ENCODE measurements at places on chromosomes 3 and 15.

DNA sequence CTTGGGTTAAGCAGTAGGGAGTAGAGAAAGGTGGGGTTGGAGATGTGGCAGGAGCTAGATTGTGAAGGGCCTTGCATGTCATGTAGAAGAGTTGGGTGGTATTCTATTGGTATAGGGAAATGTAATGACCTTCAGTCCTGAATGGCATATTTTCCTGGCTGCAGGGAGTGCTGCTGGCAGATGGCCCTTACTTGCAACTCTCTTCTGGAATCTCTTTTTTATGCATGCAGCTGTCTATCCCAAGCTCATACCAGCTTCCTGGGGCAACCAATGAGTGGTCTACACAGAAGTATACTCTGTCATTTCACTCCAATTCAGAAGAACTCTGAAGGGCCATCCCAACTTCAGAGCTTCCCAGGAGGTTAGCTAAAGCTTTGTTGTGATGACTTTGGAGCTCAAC is 144.7 kb upstream of the ANKRD28 start:
- no peak for DNase-seq

DNA sequence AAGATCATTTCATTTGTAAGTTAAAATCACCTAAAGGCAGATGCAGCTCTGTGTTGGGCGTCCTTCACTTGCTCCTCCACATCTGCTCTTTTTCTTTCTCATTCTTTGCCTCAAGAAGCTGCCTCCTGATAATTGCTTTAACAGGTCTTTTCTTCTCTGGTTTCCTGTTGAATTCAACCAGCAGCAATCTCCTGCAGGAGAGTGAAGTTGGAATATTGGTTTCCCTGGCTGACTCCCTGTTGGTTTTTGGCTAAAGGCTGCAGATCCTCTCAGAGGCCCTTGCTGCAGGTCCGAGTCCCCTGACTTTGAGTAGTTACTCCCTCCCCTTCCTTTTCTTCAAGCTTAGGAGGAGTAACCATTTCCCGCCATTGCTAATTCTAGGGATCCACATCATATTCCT is 4.2 kb downstream of the TP63 start:
- DNase-seq, result no peak

- no peak for DNase-seq
Measured at GRCh38 chr3:54771050-54771449, 156.8 kb downstream of the LRTM1 start.

DNA sequence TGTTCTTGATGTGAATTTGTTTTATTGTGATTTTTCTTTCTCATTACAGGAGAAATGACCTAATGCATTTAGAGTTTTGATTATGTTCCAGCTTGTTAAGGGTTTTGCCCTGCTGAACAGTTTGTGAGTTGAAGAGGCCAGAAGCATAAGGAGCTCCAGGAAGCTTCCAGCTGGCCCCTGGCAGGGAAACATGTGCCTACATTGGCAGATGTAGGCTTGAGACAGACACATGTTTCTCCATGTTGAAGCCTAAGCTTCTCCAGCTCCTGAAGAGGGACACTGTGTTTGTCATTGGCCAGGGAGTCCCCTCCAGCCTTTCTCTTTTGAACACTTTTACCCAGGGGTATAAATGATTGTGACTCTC is 88.4 kb downstream of the ASB7 start:
- DNase-seq, result no peak

DNA sequence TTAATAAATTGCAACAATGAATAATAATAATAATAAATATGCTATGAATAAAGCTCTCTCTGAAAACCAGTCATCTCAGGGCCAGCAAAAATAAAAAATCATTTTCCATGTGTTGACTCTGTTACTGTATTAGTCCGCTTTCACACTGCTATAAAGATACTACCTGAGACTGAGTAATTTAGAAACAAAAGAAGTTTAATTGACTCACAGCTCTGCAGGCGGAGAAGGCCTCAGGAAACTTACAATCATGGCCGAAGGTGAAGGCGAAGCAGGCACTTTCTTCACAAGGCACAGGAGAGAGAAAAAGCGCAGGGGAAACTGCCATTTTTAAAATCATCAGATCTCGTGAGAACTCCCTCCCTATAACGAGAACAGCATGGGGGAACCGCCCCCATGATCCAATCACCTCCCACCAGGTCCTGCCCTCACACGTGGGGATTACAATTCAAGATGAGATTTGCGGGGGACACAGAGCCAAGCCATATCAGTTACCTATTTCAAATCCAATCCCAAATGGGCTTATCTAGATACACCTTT is 224.1 kb downstream of the IGSF11 start:
- no peak for DNase-seq

DNA sequence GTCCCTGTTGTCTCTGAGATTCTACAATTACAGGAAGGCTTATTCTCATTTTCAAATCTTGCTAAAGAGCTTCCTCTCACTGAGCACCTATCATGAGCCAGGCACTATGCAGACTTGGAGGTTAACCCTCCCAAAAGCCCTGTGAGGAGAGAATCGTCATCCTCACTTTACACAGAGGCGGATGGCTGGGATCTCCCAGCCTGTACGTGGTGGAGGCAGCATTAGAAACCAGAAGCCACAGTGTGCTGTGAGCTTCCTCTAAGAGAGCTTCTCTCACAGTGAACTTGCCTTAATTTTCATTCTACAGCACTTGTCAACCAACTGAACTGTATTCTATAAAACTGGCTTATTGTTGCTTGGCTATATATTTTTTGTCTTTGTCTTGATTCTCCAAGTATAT is 6.1 kb upstream of the DGKG start:
- DNase-seq, result no peak

DNA sequence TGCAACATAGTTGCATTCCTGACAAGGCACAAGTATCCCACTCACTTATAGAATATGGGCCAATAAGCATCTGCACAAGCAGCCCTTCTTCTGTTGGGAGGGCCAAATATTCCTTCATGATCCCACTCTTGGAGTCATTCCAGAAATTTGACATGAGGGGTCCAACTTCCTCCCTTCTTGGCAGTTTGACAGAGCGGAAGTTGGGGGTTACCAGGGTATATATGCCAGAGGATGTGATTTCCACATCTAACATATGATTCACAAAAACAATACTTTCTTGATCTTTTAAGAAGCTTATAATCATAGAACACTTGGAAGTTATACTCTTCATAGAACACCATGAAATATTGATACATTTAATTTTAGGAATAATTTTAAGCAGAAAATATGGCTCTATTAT is 100.9 kb upstream of the CRBN start:
- DNase-seq, result no peak

DNA sequence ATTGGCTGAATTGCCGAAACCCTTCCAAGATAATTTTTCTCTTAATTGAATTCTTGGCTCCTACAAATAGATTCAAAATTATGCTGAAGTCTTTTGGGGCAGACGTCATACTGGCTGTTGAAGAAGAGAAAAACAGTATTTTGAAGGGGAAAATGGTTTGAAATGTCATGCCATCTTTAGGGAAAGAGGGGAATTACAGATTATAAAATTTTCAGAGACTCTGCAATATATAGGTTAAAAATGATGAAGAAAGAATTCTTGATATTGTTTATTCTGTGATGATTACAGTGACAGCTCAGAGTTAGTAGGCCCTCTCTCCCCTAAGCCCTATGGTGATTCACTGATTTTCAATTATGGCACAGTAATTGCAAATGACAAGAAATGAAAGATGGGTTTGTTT is 86.1 kb downstream of the CGNL1 start:
- no peak for DNase-seq

DNA sequence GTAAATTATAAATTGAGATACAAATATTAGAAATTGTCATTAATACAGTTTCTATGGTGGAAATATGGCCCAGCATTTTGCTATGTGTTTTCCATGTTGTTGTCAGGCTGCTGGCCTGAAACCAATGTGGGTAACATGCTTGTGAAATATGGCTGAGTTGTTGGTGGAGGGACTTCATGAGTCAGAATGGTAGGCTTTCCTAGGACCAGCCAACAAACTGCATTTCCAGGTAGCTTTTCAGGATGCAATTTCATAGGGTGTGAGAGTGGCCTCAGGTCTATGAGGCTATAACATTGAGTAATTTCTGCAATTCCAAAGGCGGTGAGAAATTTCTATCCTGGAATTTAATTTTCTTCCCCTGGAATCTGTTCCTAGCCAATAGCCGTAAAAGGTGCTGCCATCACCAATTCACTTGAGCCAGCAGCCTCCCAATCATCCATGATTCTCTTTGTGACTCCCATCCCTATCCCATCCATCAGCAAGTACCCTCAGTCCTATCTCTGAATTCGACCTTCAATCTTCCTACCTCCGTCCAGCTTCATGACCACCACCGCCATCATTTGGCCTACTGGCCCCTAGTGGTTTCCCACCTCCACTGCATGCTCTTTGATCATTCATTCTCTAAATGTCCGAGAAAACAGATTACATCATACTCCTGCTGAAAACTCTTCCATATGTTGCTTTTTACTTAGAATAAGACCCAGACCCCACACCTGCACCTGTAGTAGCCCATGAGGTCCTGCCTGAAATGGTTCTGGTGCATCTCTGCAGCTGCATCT is 276.6 kb upstream of the CFAP20DC start:
- no peak for DNase-seq

GRCh38 chr15:42994546-42994945 is 74.0 kb upstream of the TTBK2 start:
- no peak for DNase-seq

- no peak for DNase-seq
Measured at GRCh38 chr3:139985576-139985975, 50.6 kb downstream of the CLSTN2 start.

- no peak for DNase-seq
Measured at GRCh38 chr15:45417303-45417950, 39.1 kb upstream of the GATM start.

Data from activated CD4-positive, alpha-beta T cell treated with anti-CD3 and anti-CD28 coated beads, Interleukin-2, Interleukin-6, amounts not matched to agents 100 ng/mL and 50 ng/mL, durations not matched to agents 16 hours and 8 hours (primary cell).